ENCODE measurements at places on chromosomes 2 and 18. TPM values are rescaled to one million over a fixed set of nuclear protein-coding genes. Genes with fewer than 3 reads are reported as not detected.

The C2orf66 gene
- not detected for total RNA-seq

The CCDC74A gene
- total RNA-seq = 3.8 TPM

The SLC8A1 gene
- total RNA-seq = 57.0 TPM

The INPP5D gene
- total RNA-seq = under 0.01 TPM

The REEP1 gene
- under 0.01 TPM for total RNA-seq

The CPLX4 gene
- total RNA-seq = not detected

The SERPINB11 gene
- not detected for total RNA-seq

The MAP4K4 gene
- total RNA-seq = 130 TPM

The DES gene
- 4.3 TPM for total RNA-seq

The CGREF1 gene
- 0.28 TPM for total RNA-seq

- DNase-seq = peak; percentile 66
Observed at GRCh38 chr2:74532222-74532621, 2.5 kb downstream of the HTRA2 start.

DNA sequence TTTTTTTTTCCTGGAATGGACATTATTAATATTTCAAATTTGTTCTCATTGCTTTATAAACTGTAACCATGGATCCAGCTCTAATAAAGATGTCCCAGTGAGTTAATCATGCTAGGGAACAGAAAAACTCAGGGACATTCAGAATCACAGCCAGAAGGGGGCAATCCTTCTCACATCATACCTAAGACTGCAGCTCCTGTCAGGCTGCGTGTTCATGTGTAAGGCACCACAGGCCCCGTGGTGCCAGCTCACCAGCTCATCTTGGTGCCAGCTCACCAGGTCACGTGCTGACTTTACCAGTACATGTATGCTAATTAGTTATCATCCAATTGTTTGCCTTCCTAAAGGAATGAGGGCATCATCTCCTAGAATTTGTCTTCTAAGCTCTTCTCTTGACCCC, 84.7 kb upstream of the NEDD4L start:
- DNase-seq = peak; percentile 62

GRCh38 chr2:239693761-239694415, 293.1 kb upstream of the HDAC4 start:
- no peak for DNase-seq

DNA sequence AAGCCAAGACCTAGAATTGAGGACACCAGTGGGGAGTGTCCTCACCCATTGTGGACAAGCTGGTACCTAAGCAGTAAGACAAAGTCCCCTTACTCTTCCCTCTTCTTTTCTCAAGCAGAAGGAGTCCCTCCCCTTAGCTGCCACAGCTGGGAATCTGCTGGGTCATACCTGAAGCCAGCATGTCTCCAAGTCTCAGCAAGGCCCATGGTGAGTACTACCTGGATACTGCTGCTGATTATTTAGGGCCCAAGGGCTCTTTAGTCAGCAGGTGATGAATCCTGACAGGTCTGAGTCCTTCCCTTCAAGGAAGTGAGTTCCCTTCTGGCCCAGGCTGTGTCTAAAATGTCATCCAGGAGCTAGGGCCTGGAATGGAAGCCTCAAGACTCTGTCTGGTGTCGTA, 198.6 kb upstream of the STK17B start:
- DNase-seq = no peak

DNA sequence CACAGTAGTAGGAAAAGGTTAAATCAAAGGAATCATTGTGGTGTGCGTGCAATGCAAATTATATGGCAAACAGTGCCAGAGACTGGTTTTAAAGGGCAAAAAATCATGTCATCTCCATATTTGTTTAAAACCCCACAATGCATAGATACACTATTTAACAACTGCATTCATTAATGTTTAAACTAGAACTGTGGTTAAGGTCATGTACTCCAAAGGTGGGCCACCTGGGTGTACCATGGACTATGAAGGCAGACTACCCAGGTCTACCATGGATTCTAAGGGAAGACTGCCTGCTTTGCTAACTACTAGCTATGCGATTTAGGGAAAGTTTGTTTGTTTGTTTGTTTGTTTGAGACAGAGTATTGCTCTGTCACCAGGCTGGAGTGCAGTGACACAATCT, 356.3 kb downstream of the ZEB2 start:
- no peak for DNase-seq

- DNase-seq = peak; percentile 53
Observed at GRCh38 chr2:9630117-9630735, 571 bp downstream of the YWHAQ start.

- DNase-seq = no peak
Observed at GRCh38 chr2:47719099-47719498, 63.8 kb upstream of the MSH6 start.

DNA sequence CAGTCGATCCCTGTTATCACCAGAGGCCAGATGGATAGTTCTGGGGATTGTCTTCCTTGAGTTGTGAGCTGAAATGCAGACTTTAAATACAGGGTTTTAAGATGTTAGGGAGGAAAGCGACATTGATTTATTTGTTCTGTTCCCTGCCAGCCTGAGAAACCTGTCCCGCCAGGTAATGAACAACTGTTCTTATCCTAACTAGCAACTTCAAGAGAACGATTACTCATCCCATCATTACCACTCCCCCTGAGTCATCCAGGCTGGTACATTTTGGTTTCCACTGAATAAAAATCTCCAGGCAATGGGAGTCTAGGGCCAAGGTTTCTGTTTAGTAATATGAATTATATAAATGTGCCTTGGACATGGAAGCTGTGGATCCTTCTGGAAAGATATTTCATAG, 131.2 kb downstream of the LYPD6B start:
- no peak for DNase-seq

GRCh38 chr2:205937211-205937610, 148.8 kb downstream of the INO80D start:
- no peak for DNase-seq

GRCh38 chr2:45578056-45578843, 32.8 kb downstream of the SRBD1 start:
- peak; percentile 59 for DNase-seq

DNA sequence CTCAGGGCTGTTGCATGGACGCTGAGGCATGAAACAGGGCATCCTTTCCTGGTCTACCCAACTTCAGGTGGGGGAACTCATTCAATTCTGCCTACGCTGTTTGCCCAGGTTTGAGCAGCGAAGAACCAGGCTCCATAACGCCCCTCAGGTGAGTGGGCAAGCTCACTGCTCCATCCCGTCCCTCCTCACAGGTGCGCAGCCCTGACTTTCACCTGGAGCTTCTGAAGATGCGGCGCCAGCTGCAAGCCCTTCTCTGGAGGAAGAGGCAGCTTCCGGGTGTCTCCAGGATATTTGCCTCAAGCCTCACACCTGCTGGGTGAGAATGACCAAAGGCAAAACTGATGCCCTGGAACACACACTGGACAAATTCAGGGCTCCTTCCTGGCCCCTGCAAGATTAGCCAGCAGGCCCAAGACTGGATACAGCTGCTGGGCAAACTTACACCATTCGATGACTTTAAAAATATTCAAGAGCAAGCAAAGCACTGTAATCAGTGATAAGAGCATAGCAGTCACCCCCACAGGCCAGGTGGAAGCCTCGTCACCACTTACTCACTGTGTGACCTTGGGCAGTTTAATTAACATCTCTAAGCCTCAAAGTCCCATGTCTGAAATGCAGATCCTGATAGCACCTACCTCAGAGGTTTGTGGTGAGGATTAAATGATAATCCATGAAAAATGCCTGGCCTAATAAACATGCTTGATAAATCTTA, 97.7 kb downstream of the GYPC start:
- no peak for DNase-seq

DNA sequence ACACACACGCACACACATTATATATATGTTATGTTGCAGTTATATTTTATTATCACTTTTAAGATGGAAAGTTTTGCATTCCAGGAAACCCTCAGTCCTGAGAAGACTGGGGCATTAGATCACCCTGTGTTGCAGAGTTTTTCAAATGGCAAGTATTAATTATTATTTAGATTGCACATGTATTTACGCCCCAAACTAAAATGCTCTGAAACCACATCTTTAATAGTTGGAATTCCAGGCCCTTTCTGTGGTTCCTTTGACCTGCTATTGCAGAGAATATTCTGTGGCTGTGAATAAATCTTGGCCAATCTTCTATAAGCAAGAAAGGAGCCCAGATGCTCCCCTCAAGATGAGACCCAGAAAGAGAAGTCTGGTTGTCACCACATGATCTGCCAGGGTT, 427.0 kb upstream of the TNP1 start:
- peak; percentile 93 for DNase-seq

GRCh38 chr2:77640924-77641323, 118.7 kb upstream of the LRRTM4 start:
- no peak for DNase-seq

DNA sequence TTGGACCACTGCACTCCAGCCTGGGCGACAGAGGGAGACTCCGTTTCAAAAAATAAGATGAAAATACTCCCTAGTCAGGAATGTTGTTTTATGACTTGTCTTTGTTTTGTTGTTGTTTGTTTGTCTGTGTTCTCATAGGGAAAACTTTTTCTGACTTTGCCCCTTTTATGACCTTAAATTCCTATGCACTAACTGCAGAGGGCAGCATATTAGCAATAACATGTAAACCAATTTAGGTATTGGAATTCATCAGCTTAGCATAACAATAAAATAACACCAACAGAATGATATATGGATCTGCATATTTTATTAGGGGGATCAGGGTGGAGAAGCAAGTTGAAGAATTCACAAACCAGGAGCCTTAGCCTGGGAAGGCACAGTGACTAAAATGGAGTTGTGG, 631.5 kb downstream of the SUCLG1 start:
- DNase-seq = no peak

GRCh38 chr2:191103774-191104173, 47.0 kb downstream of the STAT4 start:
- no peak for DNase-seq

DNA sequence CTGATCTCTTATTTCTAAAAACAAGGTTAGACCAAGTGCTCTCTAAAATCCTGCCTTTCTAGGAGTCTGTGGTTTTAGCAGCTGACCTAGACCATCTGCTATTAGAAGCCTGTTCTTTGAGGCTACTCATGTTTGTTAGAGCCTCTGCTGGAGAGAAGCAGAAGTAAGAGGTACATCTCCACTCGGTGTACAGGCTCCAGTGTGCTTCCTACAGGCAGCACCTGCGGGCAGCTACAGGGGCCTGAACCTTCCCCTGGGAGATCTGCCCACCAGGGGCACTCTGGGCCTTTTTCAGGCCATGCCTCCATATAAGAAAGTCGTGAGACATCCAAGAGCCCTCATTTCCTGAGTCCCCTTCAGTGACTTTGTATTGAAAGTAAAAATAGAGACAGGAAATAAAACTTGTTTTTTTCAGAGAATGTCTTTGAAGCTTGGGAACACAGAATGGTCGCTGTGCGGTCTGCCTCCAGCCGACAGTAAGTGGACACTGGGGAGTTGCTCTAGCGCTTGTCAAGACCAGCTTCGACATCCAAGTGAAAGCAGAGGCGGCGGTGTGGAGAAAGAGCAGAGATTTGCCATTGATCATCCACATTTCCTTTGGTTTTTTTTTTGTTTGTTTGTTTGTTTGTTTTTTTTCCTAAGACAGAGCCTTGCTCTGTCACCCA, 31.7 kb downstream of the ONECUT2 start:
- no peak for DNase-seq

GRCh38 chr2:239294571-239295054, 106.2 kb downstream of the HDAC4 start:
- DNase-seq = no peak

- DNase-seq = no peak
Observed at GRCh38 chr2:241092677-241093076, 9.4 kb downstream of the MTERF4 start.

- DNase-seq = no peak
Observed at GRCh38 chr2:2657121-2657962, 326.3 kb upstream of the MYT1L start.

- no peak for DNase-seq
Observed at GRCh38 chr18:24021505-24021904, 7.0 kb downstream of the TTC39C start.

DNA sequence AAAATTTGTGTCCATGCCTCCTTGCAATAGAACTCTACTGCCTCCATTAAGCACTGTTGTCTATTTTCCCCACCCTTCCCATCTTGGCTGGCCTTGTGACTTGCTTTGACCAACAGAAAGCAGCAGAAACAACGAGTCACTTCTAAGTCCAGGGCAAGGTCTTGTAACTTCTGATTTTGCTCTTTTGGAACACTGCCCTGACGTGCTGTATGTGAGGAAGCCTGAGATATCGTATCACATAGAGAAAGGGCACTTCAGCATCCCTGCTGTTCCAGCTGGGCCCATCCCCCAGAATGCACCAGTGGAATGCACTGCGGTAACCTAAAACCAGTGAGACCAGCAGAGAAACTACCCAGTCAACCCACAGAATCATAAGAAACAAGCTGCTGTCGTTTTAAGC, 28.1 kb downstream of the NCKAP1 start:
- peak; percentile 88 for DNase-seq

DNA sequence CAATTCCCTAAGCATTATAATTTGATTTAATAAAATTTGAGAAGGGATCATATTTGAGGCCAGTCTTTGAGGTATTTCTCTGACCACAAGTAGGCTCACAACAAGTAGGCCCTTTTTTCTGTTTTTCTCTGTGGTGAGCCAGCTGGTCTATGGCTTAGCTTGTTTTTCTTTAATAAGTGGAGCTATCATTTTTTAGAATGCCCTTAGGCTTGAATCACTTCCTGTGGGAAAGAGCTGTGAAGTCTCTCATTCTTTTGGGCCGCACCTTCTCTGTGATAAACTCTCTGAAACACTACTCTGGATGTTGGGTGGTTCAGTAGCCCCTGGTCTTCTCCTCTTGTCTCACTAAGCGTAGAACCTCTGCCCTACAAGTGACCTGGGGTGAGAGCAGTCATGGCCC, 235.9 kb downstream of the SUCLG1 start:
- DNase-seq = peak; percentile 0

DNA sequence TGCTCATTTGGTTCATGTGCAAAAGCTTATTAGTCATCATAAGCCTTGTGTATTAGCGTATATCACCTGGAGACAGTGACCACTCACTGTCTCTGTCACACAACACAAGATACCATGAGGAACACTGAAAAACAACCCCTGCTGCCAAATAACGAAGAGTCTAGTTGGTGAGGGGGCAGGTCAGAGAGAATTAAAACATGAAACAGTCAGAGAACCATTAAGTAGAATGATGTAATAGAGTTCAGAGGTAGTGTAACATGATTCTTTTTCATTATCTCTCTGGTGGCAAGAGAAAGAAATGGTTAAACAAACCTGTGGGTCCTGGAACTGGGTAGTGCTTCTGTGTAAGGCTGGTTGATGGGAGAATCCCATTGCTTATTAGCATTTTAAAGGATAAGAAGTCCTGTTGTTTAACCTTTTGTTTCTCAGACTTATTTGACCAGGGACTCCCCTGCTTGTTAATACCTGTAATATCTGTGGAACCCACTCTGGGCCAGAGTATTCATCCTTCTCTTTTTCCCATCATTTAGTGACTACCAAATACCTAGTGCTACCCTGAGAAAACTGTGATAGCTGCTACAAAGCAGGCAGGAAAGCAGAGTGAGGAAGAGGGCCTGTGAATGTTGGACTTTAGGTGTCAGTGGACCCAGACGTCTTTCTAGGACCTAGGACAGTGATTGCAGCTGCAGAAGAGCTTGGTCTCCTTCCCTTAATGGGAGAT, 38.0 kb downstream of the PTRHD1 start:
- DNase-seq = peak; percentile 28

GRCh38 chr2:169714699-169715098, 18.9 kb upstream of the KLHL23 start:
- no peak for DNase-seq
